MCF 10A (cell line): ENCODE measurements at places on chromosomes 1 and 21. TPM values are rescaled to one million over a fixed set of nuclear protein-coding genes. Genes with fewer than 3 reads are reported as not detected.

- H3K4me1 ChIP-seq, result peaks cover 4% of the 10 kb centered on the region
- H3K27me3 ChIP-seq, result no peaks in the 10 kb centered on the region
- peaks cover 37% of the 10 kb centered on the region for H3K36me3 ChIP-seq
- DNase-seq, result no peak
- H3K27ac ChIP-seq, result no peak overlapping the region
These were observed 43.4 kb downstream of the VANGL1 start for GRCh38 chr1:115685029-115685705.

DNA sequence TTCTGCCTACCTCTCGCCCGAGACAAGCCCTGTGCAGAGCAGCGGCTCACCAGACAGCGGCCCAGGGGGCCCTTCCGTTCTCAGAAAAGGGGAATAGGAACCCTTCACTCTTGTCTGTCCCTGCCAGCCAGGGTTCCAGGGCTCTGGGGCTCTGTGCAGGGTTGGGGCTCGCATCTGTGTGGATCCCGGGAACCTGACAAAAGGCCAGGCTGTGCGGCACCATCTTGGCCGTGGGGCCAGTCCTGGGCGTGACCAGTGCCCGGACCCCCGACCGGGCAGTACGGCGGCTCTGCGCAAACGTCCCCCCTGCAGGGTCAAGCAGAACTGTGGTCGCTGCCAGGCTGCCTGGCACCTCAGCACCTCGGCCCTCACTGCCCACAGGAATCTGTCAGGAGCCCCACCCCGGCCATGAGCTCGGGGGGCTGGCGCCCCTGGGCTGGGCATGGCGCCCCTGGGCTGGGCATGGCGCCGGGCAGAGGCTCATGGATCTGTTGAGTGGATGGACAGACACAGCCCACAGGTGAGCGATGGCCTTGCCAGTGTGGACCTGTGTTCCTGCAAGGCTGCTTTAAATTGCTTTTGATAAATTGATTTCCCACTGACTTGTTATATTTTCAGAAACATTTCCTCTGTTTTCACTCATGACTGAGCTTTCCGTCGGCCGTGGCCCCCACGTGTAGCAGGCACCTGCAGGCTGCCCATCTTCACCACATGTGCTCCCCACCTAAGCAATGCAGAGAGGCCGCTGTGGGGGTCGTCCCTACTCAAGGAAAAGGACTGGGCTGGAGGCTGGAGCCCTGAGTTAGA is 59.0 kb downstream of the SLX9 start:
- no peak for DNase-seq
- no peak overlapping the region for H3K4me3 ChIP-seq
- H3K36me3 ChIP-seq, result peaks cover 9% of the 10 kb centered on the region
- H3K27ac ChIP-seq, result no peak overlapping the region
- no peaks in the 10 kb centered on the region for H3K27me3 ChIP-seq

- no peak overlapping the region for H3K27ac ChIP-seq
- H3K4me3 ChIP-seq, result no peak overlapping the region
- H3K36me3 ChIP-seq, result no peaks in the 10 kb centered on the region
- peaks cover 22% of the 10 kb centered on the region for H3K4me1 ChIP-seq
These were observed 18.5 kb downstream of the NCF2 start for GRCh38 chr1:183571678-183572268.

- peak; percentile 80 for DNase-seq
- peaks cover 4% of the 10 kb centered on the region for H3K36me3 ChIP-seq
- no peaks in the 10 kb centered on the region for H3K4me1 ChIP-seq
- no peak overlapping the region for H3K27ac ChIP-seq
- H3K27me3 ChIP-seq, result no peaks in the 10 kb centered on the region
These were observed 12.3 kb upstream of the GSTM4 start for GRCh38 chr1:109643385-109644230.

DNA sequence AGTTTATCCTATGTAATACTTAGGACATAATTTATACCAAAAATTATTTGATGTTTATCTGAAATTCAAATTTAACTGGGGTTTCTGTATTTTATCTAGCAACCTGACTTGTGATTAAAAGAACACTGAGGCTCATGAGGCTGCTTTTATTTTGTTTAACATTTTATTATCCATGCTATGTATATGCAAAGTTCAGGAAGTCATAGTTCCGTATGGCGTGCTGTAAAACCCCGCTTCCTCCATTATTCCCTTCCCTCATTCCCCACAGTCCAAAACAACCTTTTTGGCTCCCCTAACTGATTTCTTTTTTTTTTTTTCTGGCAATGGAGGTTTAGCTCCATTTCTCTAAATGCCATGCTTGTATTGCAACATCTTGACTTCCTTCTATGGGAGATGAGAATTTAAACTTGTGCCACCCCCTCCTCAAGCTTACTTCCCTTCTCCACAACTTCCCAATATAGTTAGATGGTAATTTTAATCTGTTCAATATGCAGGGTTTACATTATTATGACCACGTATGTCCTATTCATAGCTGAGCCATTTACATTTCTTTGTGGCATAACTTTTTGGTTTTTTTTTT is 138.0 kb upstream of the DNAH14 start:
- H3K4me3 ChIP-seq, result no peak overlapping the region
- H3K4me1 ChIP-seq, result peaks cover 7% of the 10 kb centered on the region

GRCh38 chr1:214281021-214281719 is at the start of gene SMYD2:
Gene SMYD2, plus strand, starts transcription at chr1:214281159. Its CDS starts 96 bp downstream, at chr1:214281255.
- H3K4me3 ChIP-seq, result peak within 1 kb of the TSS; percentile 89
- peaks cover 37% of the 10 kb centered on the region for H3K4me1 ChIP-seq
- peak within 1 kb of the TSS; percentile 84 for H3K27ac ChIP-seq
- peaks cover 6% of the 10 kb centered on the region for H3K36me3 ChIP-seq
- H3K27me3 ChIP-seq, result no peaks in the 10 kb centered on the region
- DNase-seq, result peak; percentile 84

DNA sequence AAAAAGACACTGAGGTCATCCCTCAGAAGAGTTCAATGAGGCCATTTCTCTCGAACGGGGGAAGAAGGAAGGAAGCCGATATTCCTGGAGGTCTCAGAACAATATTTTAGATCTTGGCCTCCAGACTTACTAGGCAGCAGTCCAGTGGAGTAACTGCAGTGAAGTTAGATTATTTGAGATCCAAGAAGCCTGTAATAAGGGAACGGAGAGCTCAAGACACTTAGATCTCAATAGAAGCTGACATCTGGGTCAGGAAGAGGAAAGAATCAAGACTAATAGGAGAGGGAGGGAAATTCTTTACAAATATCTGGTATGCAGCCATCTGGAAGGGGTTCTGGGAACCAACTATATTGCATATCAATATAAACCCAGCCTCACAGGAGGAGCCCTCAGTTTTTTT is 13.6 kb upstream of the ENAH start:
- H3K27me3 ChIP-seq, result no peaks in the 10 kb centered on the region
- H3K4me3 ChIP-seq, result no peak overlapping the region
- peaks cover 13% of the 10 kb centered on the region for H3K4me1 ChIP-seq
- no peak for DNase-seq
- H3K36me3 ChIP-seq, result no peaks in the 10 kb centered on the region

DNA sequence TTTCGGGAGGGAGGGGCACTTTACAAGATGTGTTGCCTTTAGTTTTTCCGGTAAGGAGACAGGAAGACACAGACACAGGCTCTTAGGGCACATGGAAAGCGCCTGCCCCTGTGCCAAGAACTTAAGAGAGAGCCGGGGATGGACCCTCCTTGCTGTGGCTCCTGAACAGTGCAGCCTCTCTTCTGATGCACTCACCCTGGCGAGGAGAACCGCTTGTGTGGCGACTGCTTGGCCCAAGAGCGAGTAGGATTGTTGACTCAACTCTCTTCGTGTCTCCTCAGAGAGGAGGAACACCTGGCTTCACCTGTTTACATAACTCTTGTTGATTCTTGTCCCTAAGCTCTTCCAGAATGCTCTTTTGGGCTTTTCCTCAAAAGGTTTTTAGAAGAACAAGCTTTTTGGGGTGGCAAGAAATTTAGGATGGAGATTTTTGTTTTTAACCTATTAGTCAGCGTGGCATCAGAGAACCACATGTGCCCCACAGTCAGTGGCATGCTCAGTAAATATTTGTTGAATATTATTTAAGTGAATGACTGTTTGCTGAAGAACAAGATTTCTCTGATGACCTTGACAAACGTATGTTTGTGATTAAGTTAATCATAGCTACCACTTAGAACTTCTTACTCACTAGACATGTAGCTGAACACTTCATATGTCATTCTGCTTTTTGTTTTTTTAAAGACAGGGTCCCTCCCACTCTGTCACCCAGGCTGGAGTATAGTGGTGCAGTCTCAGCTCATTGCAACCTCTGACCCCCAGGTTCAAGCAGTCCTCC is 60.6 kb downstream of the NFIA start:
- peaks cover 21% of the 10 kb centered on the region for H3K36me3 ChIP-seq
- H3K4me3 ChIP-seq, result peak overlapping the region; percentile 21
- peaks cover 41% of the 10 kb centered on the region for H3K4me1 ChIP-seq
- H3K27me3 ChIP-seq, result no peaks in the 10 kb centered on the region
- DNase-seq, result peak; percentile 47

- no peak overlapping the region for H3K4me3 ChIP-seq
- no peak overlapping the region for H3K27ac ChIP-seq
- no peaks in the 10 kb centered on the region for H3K36me3 ChIP-seq
- peaks cover 18% of the 10 kb centered on the region for H3K4me1 ChIP-seq
- H3K27me3 ChIP-seq, result no peaks in the 10 kb centered on the region
- DNase-seq, result no peak
These were observed 186.1 kb downstream of the TRABD2B start for GRCh38 chr1:47810964-47811682.

DNA sequence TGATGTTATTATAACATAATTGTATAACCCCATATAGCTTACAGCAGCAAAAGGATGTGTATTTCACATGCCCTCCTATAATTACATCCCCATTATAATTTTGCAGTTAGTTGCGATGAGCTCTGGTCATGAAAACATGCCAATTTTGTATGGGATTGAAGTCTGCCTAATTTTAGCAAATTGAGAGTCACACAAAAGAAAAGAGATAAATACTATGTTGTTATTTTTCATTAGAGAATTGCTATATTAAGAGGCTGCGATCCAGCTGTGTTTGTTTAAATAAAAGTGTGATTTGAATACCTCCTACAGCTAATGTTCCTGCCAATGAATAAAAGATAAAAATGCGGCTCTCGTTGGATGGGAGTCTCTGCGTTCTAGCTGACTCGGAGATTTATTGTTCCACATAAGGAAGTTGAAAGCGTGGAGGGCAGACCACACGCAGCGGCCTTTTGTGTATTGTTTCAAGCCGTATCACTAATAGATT is 461.0 kb upstream of the NFIA start:
- DNase-seq, result no peak
- H3K27ac ChIP-seq, result no peak overlapping the region
- H3K27me3 ChIP-seq, result no peaks in the 10 kb centered on the region
- H3K4me1 ChIP-seq, result no peaks in the 10 kb centered on the region
- no peaks in the 10 kb centered on the region for H3K36me3 ChIP-seq

DNA sequence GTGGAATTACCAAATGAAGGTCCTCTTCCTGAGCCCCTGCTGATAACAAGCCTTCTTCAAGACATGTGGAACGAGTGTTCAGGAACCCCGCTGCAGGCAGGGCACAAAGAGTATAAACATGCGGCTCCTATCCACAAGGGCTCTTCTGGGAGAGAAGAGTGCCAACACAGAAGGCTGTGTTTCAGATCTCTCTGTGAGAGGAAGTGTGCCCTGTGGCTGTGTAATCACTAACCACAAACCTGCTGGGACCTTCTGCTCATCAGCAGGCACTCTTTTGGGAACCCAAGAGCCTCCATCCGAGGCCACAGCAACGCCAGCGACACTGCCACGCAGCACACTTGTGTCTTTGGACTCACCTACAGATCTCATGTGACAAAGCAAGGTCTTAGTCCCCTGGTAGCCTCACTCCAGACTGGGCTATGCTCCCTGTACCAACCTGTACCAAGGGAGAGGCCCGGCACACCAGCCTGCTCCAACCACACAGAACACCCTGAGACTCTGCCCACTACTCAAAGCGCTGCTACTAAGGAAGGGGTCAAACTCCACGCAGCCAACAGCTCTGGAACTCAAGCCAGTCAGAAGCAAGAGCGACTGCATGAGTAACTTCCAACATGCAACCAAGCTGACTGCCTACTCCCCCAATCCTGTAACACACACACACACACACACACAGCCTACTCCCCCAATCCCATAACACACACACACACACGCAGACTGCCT is 7.8 kb downstream of the PTTG1IP start:
- H3K4me1 ChIP-seq, result peaks cover 49% of the 10 kb centered on the region
- H3K27ac ChIP-seq, result peak overlapping the region; percentile 20
- H3K4me3 ChIP-seq, result no peak overlapping the region
- H3K27me3 ChIP-seq, result no peaks in the 10 kb centered on the region

GRCh38 chr1:234845097-234845660 is 235.2 kb upstream of the IRF2BP2 start:
- no peaks in the 10 kb centered on the region for H3K27me3 ChIP-seq

DNA sequence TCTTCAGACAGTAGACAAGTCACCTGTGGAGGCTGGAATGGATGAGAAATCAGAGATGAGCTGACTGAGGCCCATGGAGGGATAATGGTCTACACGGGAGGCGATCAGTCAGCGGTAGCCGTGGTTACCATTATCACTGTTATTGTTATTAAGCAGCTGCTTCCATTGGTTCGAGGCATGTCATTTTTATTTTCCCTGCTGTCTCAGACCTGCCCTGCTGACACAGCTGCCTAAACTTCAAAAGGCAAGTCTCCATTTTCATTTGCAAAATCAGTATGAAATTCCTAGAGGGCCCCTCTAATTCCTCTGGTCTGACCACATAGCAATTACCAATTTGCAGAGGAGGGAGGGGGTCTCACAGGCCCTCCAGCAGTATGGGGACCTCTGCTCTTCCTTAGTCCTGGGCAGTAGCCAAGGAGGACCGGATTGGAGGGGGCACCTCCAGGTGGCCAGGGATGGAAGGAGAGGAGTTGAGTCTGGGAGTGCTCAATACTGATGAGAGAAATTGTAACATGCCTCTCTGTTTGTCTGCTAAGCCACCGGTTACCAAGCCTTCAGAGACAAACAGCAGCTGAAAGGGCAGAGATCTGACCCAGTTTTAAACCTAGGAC is 184.2 kb downstream of the TRABD2B start:
- no peak for DNase-seq
- no peaks in the 10 kb centered on the region for H3K36me3 ChIP-seq

DNA sequence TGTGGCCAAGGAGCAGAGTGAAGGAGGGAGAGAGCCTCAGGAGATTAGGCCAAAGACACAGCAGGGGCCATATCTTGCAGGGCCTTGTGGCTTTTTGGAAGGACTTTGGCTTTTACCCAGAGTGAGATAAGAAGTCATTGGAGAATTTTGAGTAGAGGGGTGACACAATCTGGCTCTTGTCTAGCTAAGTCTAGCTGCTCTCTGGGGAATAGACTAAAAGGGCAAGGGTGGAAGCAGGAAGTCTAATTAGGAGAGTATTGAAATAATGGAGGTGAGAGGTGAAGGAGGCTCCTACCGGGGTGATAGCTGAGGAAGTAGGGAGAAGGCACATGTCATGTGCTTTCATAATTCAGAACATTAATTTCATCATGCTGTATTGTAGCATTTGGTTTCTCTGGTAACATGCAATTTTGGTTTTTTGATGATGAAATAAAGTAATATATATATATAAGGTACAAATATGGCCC is 34.3 kb upstream of the KCNA3 start:
- H3K4me3 ChIP-seq, result no peak overlapping the region
- DNase-seq, result no peak
- H3K27me3 ChIP-seq, result peaks cover 33% of the 10 kb centered on the region
- H3K4me1 ChIP-seq, result no peaks in the 10 kb centered on the region
- no peaks in the 10 kb centered on the region for H3K36me3 ChIP-seq

Gene ATXN7L2
- 3.8 and 7.3 TPM in 2 replicates for total RNA-seq

Gene CLCA4
- total RNA-seq, result not detected in 2 replicates

Gene PLEKHN1
- 7.9 and 11.1 TPM in 2 replicates for total RNA-seq

Gene CLDN17
- total RNA-seq, result not detected in 2 replicates
